ENCODE measurements at places on chromosomes 6 and 20.

DNA sequence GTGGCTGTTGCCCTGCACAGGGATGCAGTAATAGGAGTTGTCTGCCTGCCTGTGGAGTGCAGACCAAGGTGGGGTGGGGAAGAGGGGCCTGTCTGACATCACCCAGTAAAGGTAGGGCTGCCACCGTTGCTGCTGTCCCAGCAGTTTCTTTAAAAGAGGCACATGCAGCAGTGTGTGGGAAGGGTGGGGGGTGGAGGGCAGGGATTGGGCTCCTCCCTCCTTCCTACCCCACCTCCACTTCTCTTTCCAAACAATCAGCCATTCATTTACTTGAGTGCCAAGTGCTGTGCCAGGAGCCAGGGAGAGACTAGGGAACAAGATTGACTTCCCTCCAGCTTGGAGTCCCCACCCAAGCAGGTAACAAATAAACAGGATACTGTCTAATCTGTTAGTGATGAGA is 66.8 kb upstream of the MYL9 start:
- DNase-seq, result no peak

GRCh38 chr20:53048387-53048786 is 76.2 kb downstream of the TSHZ2 start:
- no peak for DNase-seq

- no peak for DNase-seq
Observed at GRCh38 chr6:157921685-157922367, 59.8 kb upstream of the SYNJ2 start.

DNA sequence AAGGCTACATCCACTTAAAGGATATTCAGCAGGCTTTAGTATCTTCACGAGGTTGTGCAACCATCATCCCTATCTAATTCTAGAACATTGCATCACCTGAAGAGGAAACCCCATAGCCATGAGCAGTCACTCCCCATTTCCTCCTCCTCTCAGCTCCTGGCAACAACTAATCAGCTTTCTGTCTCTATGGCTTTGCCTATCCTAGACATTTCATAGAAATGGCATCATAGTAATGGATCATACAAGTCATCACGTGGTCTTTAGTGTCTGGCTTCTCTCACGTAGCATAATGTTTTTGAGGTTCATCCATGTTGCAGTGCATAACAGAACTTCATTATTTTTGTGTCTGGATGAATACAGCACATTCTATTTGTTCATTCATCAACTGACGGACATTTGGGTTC is 20.5 kb downstream of the SNAI1 start:
- DNase-seq, result no peak

DNA sequence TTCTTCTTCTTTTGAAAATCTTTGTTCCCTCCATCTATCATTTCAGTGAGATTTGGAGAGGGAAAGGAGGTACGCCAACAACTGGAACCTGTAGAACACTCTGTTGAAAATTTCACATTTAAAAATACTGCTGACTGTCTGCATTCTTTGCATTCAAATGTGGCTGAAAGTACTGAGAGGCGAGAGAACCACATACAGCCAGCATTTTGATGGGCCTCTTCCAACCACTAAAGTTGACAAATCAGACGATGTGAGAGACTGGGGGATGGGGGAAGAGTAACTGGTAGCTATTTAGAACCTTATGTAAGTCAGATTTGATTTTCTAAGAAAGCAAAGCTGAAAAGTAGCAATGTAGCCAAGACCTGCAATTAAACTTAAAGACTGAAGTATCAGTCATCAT is 77.5 kb downstream of the FKBP5 start:
- no peak for DNase-seq

DNA sequence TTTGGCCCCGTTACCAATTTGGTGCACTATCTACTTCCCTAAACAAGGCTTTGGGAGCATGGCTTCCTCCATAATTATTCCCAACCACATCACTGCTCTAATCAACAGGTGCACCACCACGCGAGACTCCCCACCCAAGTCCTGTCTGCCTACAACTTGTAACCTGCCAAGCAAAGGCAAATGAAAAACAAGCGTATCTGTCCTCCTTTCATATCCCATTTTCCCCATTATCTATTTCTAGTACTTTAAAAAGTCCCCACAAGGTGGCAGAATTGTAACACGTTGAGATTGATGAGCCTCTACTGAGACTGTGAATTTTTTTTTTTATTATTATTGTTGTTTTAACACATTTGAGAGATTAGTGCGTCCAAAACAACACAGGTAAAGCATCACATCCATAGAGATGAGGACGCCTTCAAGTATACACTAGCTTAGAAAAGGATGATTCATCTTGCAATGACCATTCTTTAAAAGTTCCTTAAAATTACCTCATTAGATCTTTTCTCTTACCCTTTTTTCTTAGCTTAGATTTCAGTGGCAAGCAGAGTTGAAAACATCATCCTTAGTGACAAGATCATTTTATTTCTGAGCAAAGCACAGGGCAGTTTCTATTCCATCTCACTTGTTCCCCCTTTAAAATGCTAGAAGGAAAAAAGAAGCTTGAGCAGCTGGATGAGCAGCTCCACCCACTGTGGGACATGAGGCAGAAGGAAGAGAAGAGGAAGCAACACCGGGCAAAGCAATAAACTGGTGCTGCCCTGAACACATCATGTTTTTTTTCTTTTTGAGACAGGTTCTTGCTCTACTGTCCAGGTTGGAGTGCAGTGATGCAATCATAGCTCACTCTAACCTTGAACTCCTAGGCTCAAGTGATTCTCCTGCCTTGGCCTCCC is 210.8 kb downstream of the ARHGAP18 start:
- no peak for DNase-seq
